ENCODE measurements at places on chromosomes 7 and 10.
A peak's percentile ranks its signal among the peaks of the same experiment; 100 is the strongest.

- no peak for DNase-seq
Observed at GRCh38 chr7:85480666-85481065, 293.8 kb upstream of the SEMA3D start.

- no peak for DNase-seq
Observed at GRCh38 chr10:412109-412508, 276.9 kb downstream of the ZMYND11 start.

DNA sequence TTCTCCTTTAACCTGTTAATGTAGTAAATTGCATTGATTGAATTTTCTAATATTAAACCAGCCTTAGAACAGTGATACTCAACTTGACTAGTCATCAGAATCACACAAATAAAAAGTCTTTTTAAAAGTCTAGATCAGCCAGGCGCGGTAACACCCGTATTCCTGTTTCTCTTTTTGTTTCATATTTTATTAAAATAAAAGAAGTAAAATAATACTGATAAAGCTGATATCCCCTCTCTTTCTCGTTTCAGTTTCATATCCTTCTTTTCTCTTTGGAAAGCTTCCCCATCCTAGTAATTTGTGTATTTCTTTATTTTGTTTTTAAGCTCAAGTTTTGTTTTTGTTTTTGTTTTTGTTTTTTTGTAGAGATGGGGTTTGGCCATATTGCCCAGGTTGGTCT, 9.3 kb downstream of the SMO start:
- no peak for DNase-seq

GRCh38 chr10:122459561-122460273, 1.6 kb upstream of the HTRA1 start:
- no peak for DNase-seq

GRCh38 chr10:126373972-126374371, 14.3 kb downstream of the ADAM12 start:
- no peak for DNase-seq

GRCh38 chr7:84513061-84513460, 318.5 kb upstream of the SEMA3A start:
- DNase-seq, result no peak

GRCh38 chr10:37857287-37858211, at the start of gene ZNF248:
ZNF248 (minus strand) TSS chr10:37857610; CDS start chr10:37856310, 1,300 bp downstream.
- DNase-seq, result peak; percentile 93

DNA sequence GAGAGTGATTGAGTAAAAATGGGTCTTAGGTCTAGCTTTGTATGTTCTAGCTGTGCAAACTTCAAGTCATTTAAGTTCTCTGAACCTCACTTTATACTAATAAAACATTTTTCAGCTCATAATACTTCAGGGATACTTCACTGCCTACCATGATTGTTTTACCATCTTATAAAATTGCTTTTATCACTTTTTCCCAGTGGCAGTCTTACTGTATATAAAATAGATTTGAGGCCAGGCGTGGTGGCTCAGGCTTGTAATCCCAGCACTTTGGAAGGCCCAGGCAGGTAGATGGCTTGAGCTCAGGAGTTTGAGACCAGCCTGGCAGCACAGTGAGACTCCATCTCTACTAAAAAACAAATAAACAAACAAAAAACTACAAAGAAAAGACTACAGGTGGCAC, 17.4 kb downstream of the FGL2 start:
- DNase-seq, result no peak

DNA sequence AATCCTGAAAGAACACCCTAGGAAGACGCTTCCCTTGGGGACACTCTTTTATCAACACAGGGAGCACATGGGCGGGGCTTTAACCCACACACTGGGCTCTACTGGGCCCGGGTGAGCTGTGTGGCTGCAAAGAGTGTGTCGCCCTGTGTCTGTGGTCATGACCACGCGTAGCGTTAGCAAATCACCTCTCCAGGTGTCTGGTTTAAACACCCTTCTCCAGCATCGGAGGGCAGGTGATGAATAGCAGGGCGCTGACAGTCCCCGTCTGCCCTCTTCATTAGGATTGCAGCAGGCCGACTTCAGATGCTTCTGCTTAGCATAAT, 127.7 kb downstream of the ADARB2 start:
- no peak for DNase-seq

- no peak for DNase-seq
Observed at GRCh38 chr7:39557911-39558310, 8.3 kb upstream of the YAE1 start.

GRCh38 chr7:74307738-74308505, 18.7 kb downstream of the CLIP2 start:
- DNase-seq, result no peak

- no peak for DNase-seq
Observed at GRCh38 chr10:30645340-30645827, 15.8 kb upstream of the LYZL2 start.

DNA sequence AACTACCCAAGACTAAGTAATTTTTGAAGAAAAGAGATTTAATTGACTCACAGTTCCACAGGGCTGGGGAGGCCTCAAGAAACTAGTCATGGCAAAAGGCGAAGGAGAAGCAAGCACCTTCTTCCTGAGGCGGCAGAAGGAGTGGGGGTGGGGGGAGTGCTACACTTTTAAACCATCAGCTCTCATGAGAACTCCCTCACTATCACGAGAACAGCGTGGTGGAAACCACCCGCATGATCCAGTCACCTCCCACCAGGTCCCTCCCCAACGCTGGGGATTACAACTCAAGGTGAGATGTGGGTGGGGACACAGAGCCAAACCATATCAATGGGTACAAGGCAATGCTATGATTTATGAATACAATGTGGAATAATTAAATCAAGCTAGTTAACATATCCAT, 241.9 kb downstream of the PTPRN2 start:
- no peak for DNase-seq

DNA sequence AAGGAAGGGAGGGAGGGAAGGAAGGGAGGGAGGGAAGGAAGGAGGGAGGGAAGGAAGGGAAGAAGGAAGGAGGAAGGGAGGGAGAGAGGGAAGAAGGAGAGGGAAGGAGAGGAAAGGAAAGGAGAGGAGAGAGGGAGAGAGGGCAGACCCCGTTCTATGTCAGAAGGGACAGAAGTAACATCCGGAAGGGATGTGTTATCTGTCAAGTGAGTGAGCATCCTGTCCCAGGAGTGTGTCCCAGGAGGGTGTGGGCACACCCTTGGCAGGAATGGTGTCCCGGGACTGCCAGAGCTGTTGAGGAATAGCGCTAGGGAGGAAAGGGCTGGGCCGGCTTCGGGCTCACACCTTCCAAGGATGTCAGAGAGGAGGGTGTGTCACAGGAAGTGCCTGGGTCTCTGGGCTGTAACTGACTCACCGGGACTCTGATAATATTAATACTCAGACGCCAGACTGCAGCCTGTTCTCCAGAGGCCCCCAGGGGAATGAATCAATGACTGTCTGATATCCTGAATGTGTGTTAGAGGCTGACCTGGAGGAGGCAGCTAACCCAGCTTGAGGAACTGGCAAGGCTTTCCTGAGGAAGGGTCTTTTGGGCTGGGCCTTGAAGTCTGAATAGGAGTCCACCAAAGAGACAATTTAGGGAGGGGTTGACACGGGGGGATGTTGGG, 125.6 kb upstream of the TNRC18 start:
- no peak for DNase-seq

- no peak for DNase-seq
Observed at GRCh38 chr10:132399117-132400035, 2.4 kb downstream of the PWWP2B start.

- DNase-seq, result no peak
Observed at GRCh38 chr7:39659356-39660013, 36.1 kb downstream of the RALA start.

GRCh38 chr10:5744849-5745248, 60.2 kb downstream of the TASOR2 start:
- DNase-seq, result no peak

DNA sequence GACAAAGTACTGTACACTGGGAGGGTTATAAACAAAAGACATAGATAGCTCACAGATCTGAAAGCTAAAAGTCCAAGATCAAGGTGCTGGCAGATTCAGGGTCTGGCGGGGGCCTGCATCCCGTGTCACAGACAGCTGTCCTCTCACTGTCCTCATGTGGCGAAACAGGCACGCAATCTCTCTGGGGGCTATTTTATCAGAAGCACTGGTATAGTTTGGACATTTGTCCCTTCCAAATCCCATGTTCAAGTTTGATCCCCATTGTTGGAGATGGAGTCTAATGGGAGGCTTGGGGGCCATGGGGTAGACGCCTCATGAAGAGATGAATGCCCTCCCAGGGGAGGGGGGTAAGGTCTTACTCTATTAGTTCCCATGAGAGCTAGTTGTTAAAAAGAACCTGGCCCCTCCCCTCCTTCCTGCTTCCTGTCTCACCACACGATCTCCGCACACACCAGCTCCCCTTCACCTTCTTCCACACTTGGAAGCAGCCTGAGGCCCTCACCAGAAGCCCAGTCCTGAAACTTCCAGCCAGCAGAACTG, 72.5 kb upstream of the UCN3 start:
- no peak for DNase-seq

- DNase-seq, result no peak
Observed at GRCh38 chr7:54112567-54112966, 429.6 kb upstream of the VSTM2A start.

DNA sequence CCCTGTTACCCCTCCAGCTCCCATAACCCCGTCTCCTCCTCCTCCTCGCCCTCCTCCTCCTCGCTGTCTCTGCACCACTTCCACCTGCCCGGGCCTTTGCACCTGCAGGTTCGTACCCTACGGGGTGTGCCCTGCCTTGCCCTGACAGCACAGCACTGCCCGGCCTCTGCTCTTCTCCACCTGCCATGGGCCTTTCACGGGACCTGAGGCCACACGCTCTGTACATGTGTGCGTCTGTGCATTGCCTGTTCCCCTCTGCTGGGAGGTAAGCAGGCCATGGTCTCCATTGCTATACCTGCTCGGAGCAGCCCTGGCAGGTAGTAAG, 40.0 kb downstream of the MICALL2 start:
- no peak for DNase-seq

DNA sequence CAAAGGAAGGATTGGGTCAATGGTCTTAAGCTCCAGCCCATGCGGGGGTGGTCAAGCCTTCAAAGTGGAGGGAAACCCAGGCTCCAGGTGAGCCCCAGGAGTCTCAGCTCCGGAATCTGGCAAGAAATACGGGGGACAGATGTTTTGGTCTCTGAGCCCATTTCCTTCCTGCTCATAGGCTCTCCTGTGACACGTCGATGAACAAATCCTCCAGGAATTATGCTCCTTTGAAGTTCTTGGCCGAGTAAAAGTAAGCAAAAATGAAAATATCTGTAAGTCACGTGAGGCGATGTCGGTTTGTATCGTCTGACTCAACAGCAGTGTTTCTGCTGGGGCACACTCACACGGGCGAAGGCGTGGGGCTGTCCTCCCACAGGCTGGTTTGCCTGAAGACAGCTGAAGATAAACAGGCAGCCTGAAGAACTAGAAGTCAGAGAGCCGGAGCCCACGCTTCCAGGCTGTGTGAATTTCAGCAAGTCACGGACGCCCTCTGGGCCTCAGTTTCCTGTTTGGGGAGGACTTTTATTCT, 52.6 kb upstream of the SMNDC1 start:
- DNase-seq, result no peak

DNA sequence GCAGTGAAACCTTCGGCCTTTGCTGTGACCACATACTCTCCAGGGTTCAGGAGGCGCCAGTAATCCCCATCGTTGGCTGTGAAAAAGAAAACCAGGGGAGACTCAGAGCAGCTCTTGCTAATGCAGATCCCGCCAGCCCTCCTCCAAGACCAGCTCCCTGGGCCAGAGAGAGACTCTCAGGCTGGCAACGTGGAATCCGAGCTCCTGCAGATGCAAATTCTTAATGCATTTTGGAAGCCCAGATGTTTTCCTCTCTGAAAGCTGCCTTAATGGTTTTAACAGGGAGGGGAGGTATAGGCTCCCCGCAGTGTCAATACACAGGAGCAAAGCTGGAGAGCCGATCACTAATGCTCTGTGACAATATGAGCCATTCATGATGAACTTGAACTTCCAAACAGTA, 80.8 kb downstream of the GPR26 start:
- DNase-seq, result no peak

DNA sequence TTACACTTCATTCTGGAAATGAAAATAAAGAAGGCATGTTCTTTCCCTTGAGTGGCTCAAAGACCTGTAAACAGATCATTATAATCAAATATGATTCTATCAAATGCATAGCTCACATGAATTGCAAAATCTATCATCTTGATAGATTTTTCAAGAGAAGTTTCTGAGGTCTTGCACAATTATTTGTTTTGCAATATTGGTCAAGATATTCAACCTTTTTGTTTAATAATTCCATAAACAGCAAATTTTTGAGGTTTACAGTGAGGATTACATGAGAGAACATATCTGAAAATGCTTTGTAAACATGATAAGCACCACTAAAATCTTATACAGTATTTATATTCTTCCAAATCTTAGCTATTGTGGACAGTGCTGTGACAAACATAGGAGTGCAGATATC, 160.8 kb downstream of the HDAC9 start:
- DNase-seq, result no peak

DNA sequence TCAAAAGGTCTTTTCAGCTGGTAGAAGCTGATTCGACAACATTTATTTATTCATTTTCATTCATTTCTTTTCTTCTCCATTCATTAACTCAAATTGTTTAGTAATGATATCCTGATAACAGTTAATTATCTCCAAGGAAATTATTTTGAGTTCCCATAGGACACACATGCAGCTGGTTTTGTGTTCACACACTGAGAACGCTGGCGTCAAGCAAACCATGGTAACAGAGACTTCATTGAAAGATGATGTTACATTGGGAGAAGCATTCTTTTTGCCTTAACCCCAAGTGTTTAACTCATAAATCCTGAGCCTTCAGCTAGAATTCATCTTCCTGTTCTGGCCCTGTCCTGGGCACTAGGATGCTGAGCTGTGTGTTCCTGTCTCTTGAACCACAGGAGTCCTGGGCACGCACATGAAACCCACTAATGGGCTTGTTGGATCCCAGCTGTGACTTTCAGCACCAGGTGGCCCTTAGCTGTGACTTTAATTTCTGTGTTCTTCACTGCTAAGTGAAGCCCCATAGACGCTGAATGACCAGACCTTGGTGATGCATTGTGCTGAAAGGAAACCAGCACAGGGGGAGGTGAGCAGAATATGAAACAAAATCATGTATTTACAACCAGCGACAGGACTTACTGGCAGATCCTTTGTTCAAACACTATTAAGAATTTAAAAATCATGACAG, 121.5 kb upstream of the PRSS58 start:
- DNase-seq, result no peak

DNA sequence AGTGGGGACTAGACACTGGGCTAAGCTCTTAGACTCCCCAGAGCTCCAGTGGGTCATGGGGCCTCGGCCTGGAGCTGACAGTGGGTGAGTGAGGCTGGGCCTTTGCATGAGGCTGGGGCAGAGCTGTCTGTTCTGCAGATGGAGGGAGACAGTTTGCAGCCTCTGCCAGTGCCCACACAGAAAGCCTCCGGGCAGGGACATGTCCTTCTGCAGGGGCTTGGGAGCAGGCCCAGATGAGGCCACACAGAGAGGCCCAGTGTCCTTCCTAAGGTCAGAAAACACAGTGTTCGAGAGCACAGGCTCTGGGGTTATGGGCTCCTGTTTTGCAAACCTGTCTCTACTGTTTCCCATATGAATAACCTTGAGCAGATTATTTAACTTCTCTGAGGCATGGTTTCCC, 25.1 kb upstream of the HK1 start:
- DNase-seq, result no peak

DNA sequence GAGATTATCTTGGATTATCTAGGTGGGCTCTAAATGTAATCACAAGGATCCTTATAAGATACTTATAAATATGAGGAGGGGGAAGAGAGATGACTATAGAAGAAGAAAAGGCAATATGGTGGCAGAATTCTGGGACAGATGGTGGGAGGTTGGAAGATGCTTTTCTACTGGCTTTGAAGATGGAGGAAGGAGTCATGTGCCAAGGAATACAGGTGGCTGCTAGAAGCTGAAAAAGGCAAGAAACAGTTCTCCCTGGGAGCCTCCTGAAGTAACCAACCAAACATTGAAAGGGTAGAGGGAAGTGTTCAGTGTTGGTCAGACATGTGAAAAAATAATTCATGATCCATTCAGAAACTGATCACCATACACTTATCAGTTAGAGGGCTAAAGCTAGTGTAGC, 213.3 kb downstream of the WDR11 start:
- no peak for DNase-seq
